AG04450 (cell line): ENCODE measurements at places on chromosomes 1 and 21.
A peak's percentile ranks its signal among the peaks of the same experiment; 100 is the strongest.

- DNase-seq = no peak
Measured at GRCh38 chr1:20167126-20167525, 18.8 kb upstream of the UBXN10 start.

GRCh38 chr1:222654849-222655248, 37.0 kb downstream of the MIA3 start:
- no peak for DNase-seq

DNA sequence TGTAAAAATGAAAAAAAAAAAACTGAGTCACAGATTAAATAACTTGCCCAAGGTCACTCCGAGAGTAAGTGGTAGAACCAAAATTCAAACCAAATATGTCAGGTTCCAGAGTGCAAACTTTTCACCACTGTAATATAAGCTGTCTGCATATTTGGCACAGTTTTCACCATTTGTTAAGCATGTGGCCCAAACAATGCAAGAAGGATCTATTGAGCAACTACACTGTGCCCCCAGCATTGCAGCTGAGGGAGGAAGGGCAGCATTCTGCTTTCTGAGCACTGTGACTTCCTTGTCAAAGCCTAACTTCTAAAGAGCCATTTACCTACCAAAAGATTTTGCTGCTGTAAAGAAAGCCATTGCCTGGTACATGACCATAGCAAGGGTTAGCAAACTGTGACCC, 133.4 kb downstream of the SYT2 start:
- peak; percentile 63 for DNase-seq

GRCh38 chr1:117635805-117636204, 30.0 kb downstream of the TENT5C start:
- DNase-seq = no peak

DNA sequence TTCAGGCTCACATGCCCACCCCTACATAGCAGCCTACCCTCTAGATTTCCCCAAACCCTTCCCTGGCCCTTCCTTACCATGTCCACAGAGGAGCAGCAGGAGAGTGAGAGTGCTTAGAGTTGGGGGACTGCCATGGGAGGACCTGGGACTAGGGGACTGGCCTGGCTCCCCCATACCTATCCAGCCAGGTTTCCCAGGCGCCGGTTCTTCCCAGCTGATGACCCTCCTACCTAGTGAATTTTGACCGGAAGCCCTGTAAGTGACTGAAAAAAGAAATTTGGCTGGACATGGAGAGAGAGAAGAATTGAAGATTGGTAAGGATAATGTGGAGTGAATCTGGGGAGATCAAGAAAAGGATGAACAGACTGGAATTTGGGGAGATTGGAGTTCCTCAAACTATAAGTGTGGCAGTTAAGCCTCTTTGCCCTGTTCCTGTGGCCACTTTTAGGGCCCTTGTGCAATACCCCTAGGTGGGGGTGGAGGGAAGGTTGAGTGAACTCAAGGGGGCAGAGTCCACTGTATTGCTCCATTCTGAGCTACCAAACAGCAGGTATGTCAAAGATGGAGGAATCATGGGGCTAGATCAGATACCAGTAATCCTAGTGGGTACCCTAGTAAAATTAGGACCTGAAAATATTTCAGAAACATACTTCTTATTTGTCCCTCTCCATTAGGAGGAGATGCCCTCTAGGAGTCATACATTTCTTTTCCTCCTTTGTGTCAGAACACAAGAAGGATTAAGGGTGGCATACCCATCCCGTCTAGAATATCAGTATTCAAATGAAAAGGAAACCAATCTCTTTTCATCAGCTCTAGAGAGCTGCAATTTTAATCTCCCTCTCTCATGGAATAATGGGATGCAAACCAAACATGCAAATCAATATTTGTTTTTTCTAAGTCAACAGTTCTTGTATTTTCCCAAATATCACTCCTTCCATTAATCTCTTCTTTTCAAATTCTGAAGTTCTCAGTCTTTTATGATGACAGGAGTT, 1.2 kb downstream of the HJV start:
- DNase-seq = no peak

DNA sequence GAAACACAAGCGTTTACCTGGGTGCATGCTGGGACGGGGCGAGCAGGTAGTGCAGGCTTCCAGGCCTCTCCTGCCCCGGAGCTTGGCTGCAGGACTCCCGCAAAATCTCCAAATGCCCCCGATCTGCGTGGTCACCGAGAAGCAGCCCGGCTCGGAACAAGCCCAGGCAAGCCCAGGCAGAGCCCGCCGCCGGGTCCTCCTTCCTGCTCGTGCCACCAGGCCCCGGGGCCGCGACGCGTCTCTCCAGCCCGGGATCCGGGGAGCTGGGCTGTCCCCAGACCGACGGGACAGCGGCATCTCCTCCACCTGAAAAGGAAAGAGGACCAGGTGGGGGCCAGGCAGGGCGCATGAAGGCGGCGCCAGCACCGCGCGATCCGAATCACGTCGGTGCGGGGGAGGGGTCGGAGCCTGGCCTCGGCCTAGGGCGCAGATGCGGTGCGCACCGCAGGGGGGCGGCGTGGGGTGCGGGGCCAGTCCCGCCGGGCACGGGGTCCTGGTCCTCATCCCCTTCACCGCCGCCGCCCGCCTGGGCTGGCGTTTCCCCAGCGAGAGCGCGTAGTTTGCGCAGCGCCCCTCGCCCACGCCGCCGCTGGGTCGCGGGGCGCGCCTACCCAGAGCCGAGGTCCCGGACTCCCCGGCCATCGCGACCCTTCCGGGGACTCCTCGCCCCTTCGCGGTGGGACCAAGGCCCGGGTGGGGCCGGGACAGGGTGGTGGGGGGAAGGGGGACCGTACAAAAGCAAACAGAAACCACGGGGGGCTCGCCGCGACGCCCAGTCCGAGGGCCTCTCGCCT, 52.4 kb upstream of the H6PD start:
- no peak for DNase-seq

DNA sequence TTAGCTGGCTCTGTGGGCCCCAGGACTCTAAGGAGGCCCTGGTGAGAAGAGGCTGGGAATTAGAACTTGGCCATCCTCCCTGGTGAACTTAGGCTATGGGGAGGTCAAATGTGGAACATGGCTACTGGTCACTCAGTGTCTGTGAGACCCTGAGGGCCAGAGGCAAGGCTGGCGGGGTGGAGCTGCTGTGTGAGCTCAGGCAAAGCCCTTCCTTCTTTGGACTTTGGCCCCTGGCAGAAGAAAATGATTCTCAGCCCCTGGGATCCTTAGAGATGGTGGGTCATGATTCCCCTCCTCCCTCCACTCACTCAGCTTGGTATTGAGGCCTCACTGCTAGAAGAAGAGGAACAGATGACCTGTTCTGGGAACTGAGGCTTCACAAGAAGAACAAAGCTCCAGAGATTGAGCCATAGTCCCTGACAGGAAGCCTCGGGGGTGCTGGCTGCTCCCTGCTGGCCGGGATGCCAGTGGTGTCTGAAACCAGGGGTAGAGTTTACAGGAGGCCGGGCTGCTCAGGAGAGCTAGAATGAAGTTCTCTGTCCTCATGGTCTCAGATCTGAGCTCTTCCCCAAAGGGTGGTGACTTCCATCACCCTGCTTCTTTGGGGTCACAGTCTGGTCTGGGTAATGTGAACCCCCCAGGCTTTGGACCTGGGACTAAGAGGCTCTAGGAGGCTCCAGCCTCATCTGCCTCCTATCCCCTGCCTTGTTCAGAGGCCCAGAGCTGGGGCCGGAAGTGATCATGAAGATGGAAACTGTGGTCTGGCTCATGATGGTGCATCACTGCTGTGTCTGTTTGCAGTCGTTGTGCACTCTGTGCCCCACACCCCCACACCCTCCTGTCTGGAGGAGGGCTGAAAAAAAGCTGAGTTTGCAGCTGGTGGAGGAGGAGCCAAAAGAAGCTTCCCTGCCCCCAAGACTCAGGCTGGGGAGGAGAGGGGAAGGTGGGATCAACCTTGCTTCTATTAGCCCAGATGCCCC, 905 bp downstream of the BTBD19 start:
- DNase-seq = no peak

- no peak for DNase-seq
Measured at GRCh38 chr1:168085401-168085872, 51.3 kb downstream of the GPR161 start.

DNA sequence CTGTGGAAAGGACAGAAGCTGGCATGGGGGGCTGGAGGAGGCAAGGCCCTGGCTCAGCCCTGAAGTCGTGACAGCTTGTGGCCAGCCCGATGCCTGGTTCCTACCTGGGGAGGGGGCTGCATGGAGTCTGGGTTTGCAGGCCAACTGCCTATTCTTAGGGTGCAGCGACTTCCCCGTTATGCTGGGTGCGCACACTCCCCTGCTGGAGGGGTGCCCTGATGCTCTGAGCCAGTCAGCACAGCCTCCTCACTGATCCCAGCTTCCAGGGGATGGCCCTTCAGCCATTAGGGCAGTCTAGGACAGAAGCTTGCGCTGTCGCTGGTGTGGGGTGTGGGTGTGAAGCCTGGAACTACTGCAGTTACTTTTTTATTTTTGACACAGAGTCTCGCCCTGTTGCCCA, 30.0 kb upstream of the SLC19A1 start:
- DNase-seq = no peak

DNA sequence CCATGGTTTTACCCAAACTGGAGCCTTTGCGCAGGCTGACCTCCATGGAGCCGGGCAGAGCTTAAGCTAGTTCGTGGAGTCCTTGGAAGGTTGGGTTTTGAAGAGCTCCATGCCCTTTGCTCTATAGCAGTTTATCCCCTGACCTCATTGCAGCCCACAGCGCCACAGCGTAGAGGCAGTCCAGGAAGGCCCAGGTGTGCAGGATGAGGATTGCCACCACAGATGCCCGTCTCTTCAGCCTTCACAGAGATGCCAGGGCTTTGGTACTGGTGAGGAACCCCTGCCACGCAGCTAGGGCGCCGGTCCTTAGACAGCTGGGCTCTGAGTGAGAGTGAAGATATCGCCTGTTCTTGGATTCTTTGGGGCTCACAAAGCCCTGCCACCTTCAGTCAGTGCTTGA, 138.6 kb downstream of the PEX14 start:
- DNase-seq = no peak

GRCh38 chr1:193807208-193807607, 620.8 kb upstream of the B3GALT2 start:
- DNase-seq = no peak

GRCh38 chr1:248316796-248317195, 7.6 kb downstream of the OR2M7 start:
- DNase-seq = no peak
